ENCODE measurements at places on chromosomes 5 and 9. TPM values are rescaled to one million over a fixed set of nuclear protein-coding genes. Genes with fewer than 3 reads are reported as not detected.
A peak's percentile ranks its signal among the peaks of the same experiment; 100 is the strongest.

GRCh38 chr5:159316519-159317383, 13.5 kb downstream of the IL12B start:
- no peak overlapping the region for H3K4me3 ChIP-seq
- no peaks in the 10 kb centered on the region for H3K27me3 ChIP-seq
- no peaks in the 10 kb centered on the region for H3K4me1 ChIP-seq
- no peak overlapping the region for H3K27ac ChIP-seq
- no peak for DNase-seq
- H3K36me3 ChIP-seq = no peaks in the 10 kb centered on the region

- no peaks in the 10 kb centered on the region for H3K4me1 ChIP-seq
- no peak overlapping the region for H3K4me3 ChIP-seq
- H3K27ac ChIP-seq = peak overlapping the region; percentile 52
- H3K36me3 ChIP-seq = no peaks in the 10 kb centered on the region
- no peaks in the 10 kb centered on the region for H3K27me3 ChIP-seq
- no peak for DNase-seq
These were observed 19.8 kb downstream of the PALM2AKAP2 start for GRCh38 chr9:109799792-109800191.

DNA sequence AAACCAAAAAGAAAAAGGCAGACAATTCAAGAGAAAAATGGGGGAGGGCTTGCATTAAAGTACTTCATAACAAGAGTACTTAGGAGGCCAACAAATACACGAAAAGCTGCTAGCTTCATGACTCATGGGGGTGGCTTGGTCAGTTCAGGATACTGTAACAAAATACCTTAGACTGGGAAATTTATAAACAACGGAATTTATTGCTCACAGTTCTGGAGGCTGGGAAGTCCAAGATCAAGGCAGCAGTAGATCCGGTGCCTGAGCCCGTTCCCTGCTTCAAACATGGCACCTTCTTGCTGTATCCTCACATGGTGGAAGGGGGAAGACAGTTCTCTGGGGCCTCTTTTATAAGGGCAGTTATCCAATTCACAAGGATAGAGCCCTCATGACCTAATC, 111.4 kb downstream of the C9orf50 start:
- no peaks in the 10 kb centered on the region for H3K36me3 ChIP-seq
- no peak overlapping the region for H3K4me3 ChIP-seq
- no peaks in the 10 kb centered on the region for H3K4me1 ChIP-seq
- no peaks in the 10 kb centered on the region for H3K27me3 ChIP-seq

DNA sequence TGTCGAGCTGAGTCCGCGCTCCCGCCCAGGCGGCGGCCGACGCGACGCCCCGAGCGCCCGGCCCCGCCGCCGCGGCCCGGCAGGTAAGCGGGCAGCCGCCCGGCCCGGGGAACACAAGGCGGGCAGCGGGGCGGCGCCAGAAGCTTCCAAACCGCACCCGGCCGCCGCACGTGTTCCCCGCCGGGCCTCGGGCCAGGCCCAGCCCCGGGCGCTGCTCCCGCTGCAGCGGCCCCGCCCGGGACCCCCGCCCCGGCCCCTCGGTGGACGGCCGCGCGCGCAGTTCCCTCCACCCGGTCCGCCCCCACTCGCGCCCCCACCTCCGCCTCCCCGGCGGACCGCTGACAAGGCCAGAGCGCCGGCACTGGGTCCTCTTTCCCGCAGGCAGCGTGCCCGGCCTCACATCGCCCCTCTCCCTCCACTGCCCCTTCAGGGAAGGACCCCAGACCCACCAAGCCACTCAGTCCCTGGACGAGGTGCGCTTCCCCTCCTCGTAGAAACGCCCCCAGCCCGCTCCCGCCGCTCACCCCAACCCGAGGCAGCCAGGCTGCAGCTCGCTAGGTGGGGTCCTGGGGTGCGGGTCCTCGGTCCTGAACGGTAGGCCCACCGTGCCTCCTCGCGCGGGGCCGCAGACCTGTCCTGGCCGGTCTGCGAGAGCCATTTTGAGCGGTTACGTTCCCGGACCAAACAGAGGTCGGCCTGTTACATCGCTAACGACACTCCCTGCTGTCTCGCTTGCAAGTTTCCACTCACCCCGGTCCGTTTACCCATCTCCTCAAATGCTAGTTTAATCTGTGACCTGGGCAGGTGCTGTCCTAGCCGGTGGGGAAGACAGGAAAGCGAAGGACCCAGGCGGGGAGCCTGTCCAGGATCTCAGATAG, 475 bp downstream of the WDR5 start:
- H3K4me1 ChIP-seq = peaks cover 50% of the 10 kb centered on the region
- no peak for DNase-seq
- peak overlapping the region; percentile 99 for H3K4me3 ChIP-seq

Gene SPINK6
- total RNA-seq = not detected

- no peak for DNase-seq
- no peak overlapping the region for H3K27ac ChIP-seq
- no peaks in the 10 kb centered on the region for H3K4me1 ChIP-seq
- H3K36me3 ChIP-seq = no peaks in the 10 kb centered on the region
These were observed 16.1 kb upstream of the FGFR4 start for GRCh38 chr5:177070536-177071191.

Gene IL3
- total RNA-seq = not detected

Gene CD14
- total RNA-seq = 22.9 TPM
